ENCODE measurements at places on chromosomes 16 and 17.

GRCh38 chr17:38511150-38512108 lies 83.2 kb downstream of the ARHGAP23 start:
- no peak for ATAC-seq

GRCh38 chr16:17403156-17403809 lies 67.5 kb downstream of the XYLT1 start:
- no peak for ATAC-seq

GRCh38 chr17:17213775-17214174 lies 7.6 kb upstream of the PLD6 start:
- no peak for ATAC-seq

- no peak for ATAC-seq
Measured at GRCh38 chr16:84979516-84979915, 31.8 kb downstream of the ZDHHC7 start.

- no peak for ATAC-seq
Measured at GRCh38 chr16:9826656-9827055, 355.6 kb downstream of the GRIN2A start.

GRCh38 chr17:82006468-82007227 lies 16.0 kb downstream of the CENPX start:
- ATAC-seq: no peak

DNA sequence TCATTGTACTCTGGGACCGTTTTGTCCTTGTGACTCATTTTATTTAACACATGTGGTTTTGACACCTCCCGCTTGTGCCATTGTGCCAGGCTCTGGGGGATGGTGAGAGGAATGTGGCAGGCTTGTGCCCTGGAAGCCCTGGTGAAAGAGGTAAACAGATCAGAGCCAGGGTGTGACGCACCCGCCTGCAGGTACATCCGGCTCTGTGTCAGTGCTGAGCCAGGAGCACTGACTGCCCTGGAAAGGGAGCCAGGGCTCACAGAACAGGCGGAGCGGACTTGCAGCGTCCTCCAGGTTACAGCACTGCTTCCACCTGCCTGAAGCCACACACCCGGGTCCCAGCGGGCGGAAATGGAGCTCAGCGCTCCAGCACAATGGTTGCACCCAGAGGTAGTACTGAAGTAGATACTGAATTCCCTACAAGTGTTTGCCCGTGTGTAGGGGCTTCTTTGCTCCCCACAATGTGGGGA lies 30.6 kb downstream of the CDRT15 start:
- peak; percentile 27 for ATAC-seq

DNA sequence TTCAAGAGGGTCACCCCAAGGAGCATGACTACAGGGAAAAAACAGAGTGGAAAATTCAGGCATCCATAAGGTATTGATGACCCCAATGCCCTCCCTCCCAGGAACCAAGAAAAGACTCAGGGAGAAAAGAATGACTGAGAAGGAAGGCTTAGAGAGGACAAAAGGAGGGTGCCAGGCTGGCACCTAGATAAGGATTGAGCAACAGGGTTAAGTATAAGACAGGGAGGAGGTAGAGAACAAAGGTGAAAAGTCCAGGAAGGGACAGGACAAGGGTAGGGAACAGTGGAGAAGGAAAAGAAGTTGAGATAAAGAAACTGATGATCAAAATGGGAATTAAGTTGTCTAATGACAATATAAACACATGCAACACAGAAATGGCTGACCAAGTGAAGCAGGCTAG lies 2.5 kb downstream of the SLC35B1 start:
- ATAC-seq: no peak

- no peak for ATAC-seq
Measured at GRCh38 chr16:85359147-85359822, 247.0 kb upstream of the CIBAR2 start.

DNA sequence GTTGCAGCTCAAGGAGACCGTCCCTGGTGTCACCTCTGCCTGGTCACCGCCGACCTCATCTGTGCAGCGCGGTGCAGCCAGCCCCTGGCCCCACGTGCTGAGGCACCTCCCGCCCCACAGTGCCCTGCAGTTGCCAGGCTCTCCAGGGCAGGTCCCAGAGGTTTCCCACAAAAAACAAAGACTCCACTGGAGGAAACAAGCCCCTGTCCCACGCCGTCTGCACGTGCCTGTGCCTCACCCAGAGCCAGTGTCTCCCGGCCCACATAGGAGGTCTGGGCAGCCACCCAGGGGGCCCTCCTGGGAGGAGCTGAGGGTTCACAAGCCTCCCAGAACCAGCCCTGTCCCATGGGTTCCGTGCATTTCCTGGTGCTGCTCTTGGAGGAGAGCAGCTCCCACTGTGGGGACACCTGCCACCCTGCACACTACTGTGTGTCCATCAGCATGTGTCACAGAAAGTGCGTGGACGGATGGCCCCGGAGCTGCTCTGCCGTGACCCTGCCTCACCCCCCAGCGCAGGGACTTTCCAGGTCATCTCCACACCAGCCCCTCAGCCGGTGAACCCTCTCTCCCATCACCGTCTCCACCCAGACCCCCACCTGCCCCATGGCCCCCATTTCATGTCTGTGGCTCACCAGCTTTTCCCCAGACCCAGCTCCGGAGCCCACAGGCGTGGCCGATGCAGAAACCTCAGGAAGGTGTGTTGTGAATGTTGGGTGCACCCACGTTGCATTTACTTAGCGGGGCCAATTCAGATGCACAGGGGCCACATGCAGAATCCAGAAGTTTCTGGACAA lies 17.0 kb upstream of the CDH15 start:
- no peak for ATAC-seq

DNA sequence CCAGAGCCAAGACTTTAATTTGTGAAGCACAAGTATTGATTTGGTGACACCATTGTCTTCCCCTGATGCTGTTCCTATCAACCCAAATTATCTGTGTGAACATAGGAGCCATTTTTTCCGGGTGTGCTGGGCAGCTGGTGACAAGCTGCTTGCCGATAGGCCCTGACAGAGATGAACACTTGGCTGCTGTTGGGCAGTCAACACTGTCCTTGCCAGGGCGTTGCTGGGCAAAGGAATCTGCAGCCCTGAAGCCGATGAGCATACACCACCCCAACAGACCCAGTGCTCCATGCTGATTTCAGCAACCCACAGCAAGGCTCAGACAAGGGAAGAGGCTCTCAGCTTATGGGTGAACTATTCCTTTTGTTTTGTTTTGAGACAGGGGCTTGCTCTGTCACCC lies 105.4 kb downstream of the YPEL2 start:
- no peak for ATAC-seq

GRCh38 chr17:80566054-80566400 lies 21.4 kb downstream of the RPTOR start:
- ATAC-seq: no peak

DNA sequence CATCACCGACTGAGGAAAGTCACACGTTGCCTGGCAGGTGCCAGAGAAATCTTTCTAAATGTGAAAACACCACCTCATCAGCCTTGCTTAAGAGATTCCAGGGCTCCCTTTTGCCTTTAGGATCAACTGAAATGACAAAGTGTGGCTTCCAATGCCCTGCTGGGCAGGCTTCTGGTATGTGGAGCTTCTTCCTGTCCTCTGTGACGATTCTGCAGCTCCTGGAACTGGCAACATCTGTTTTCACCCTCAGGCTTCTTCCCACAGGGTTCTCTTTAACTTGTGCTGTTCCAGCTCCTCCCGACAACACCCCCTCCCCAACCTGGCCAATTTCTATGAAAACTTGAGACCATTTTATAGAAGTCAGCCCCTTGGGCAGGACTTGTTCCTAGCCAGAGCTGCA lies 4.8 kb upstream of the ZDHHC1 start:
- no peak for ATAC-seq

DNA sequence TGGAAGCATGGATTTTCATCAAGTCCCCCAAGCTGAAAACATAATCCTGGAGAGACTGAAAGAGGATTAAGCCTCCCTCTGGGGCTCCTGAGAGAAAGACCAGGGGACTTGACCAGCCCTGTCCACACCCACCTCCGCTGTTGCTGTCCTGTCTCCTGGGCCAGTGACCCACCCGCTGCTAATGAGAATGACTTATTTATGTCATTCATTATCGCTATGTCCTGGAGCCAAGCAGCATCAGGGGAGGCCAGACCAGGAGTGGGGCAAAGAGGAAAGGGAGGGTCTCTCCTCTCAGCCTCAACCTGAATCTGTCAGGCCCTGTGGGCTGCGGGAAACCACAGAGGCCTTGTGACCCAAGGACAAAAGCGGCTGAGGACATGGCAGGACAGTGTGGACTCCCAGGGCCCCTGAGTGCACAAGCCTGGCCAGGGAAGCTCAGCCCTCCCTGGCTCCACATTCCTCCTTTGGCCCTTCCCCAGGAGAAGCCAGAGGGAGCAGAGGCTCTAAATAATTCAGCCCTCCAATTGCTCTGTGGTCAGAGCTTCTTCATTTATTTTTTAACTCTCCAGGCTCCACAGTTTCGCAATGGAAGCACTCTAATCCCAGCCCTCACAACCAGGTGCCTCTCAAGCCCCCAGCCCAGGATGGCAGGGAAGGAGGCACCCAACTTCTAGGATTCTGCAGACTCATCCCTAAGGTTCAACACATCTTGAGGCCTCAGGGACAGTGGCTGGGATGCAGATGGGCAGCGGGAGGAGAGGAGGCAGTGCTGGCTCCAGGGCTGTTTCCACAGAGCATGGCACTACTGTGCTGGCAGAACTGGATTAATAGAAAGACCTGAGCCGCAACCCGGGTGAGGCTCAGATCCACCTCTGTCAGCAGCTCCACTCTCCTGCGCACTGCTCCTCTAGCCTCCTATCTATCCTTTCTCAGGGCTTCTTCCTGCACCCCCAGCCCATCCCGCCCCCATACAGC lies 19.1 kb downstream of the CUEDC1 start:
- no peak for ATAC-seq

GRCh38 chr16:14102925-14103720 lies 32.0 kb downstream of the MRTFB start:
- no peak for ATAC-seq

DNA sequence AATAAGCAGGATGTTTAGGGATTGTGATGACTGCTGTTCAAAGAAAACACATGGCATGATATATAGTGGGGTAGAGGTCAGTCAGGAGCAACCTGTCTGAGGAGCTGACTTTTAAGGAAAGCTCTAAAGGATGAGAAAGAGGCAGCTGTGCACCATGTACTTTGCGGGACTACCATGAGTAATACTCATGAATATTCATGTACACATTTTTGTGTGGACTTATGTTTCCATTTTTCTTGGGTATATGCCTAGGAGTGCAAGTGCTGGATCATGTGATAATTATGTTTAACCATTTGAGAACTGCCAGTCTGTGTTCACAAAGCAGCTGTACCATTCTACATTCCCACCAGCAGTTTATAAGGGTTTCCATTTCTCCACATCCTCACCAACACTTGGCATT lies 35.8 kb downstream of the BEAN1 start:
- ATAC-seq: no peak

DNA sequence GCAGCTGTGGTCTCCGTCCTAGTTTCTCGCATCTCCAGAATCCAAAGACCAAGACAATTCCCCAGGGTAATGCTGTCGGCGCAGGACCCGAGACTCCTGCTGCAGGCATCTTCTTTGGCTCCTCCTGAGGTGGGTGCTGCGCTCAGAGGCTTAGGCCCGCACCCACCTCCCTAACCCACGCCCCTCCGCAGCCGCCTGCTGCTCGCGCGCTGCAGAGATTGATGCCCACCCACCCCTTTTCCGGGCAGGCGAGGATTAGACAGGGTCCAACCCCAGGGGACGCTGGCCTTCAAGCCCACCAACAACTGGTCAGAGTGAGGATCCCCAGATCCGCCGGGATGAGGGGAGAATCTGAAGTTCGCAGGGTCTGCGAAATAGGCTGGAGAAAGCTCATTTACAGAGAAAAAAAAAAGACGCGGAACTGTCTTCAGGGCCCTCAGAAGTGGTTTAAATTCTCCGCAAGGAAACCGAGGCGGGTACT lies 27.9 kb downstream of the SLFN11 start:
- ATAC-seq: no peak

- ATAC-seq: peak; percentile 75
Measured at GRCh38 chr16:1983544-1984346, at the start of gene GFER. Gene GFER, plus strand, starts transcription at chr16:1984193. Its CDS starts 26 bp downstream, at chr16:1984219.

GRCh38 chr17:45573924-45574770 lies 83.6 kb upstream of the PLEKHM1 start:
- ATAC-seq: peak; percentile 80

DNA sequence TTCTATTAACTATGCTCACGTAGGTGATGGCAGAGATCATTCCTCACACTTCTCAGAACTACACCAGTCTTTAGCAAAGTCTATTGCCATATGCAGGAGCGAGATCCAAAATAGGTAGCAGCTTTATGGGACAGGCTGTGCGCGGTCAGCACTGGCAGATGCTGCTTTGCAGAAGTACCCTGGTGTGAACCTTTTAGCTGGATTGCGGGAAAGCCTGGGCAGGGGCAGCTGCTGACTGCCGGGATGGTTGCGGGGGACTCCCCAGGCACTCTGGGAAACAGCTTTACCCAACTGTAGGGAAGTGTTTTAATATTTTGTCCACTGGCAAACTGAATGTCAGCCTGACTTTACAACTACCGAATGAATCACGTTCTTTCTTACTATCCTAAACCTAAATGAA lies 251.3 kb downstream of the HS3ST3A1 start:
- no peak for ATAC-seq
